Small intestine (tissue), 16 donors: ENCODE measurements at places on chromosomes 1 and 21. TPM values are rescaled to one million over a fixed set of nuclear protein-coding genes. Genes with fewer than 3 reads are reported as not detected.

The HCRTR1 gene
- not detected for polyA plus RNA-seq

DNA sequence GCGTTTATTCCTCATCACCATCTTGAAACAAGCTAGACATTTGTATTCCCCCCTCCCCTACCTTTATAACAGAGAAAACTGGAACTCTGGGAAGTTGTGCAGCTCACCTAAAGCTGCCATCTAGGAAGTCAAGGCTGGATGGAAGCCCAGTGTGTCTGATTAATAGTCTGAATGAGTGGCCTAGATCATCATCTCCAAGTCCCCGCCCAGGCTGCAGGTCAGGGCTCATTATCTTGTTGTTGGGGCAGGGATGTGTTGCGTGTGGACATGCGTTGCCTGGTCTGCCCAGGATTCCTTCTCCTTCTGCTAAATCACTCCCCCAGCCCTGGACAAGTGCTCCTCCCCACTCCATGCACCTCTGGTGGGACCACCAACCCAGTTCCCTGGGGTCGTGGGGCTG, 14.7 kb upstream of the KAZN start:
- H3K4me3 ChIP-seq = no peak overlapping the region
- DNase-seq = no peak
- H3K27ac ChIP-seq = no peak overlapping the region
- H3K4me1 ChIP-seq = no peaks in the 10 kb centered on the region
- no peaks in the 10 kb centered on the region for H3K36me3 ChIP-seq
- H3K27me3 ChIP-seq = no peaks in the 10 kb centered on the region

The C1orf198 gene
- polyA plus RNA-seq = 6.0 TPM

GRCh38 chr1:5504364-5504740, 487.9 kb downstream of the NPHP4 start:
- H3K27ac ChIP-seq = no peak overlapping the region
- no peak for DNase-seq
- no peaks in the 10 kb centered on the region for H3K36me3 ChIP-seq
- H3K27me3 ChIP-seq = no peaks in the 10 kb centered on the region
- H3K4me3 ChIP-seq = no peak overlapping the region

DNA sequence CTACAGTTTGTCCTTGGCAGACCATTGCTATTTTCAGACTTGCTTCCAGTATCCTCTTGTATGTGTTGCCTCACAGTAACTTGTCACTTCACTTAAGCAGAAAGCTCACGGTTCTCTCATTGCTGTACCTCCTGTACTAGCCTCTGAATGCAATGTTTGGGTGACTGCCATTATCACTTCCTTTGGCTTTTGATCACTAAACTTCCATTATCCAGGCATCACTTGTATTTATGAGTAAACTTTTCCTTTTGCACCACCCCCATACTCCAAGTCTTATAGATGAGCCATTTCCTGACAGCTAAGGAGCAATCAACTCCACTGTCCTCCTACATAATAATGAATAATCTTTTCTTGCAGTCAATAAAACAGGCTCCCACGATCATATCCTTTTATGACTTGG, 255.3 kb downstream of the PDE4B start:
- H3K27ac ChIP-seq = no peak overlapping the region
- no peak overlapping the region for H3K4me3 ChIP-seq
- no peak for DNase-seq
- peaks cover 1% of the 10 kb centered on the region for H3K27me3 ChIP-seq
- H3K36me3 ChIP-seq = no peaks in the 10 kb centered on the region

The ROR1 gene
- 3.6 TPM for polyA plus RNA-seq

- H3K4me3 ChIP-seq = no peak overlapping the region
- no peaks in the 10 kb centered on the region for H3K27me3 ChIP-seq
- no peak overlapping the region for H3K27ac ChIP-seq
- no peak for DNase-seq
- no peaks in the 10 kb centered on the region for H3K36me3 ChIP-seq
Measured at GRCh38 chr1:17503146-17503545, 36.4 kb upstream of the ARHGEF10L start.

The OR2L5 gene
- polyA plus RNA-seq = not detected

DNA sequence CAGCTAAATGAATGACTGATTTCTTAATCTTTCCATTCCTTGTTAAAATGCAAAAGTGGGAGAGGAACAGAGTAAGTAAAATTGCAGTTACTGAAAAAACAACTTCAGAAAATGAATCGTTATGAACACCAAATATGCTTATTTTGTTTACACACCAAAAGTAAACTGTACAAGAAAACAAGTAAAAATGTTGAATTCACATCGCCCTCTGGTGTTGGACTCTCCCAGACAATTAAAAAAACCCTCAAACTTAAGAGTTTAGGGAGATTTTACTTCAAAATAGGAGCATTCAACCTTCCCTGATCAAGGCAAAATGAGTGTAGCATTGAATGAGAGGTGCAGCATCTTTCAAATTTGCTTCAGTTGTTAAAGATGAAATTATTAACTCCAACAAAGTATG, 19.4 kb upstream of the ESRRG start:
- no peaks in the 10 kb centered on the region for H3K4me1 ChIP-seq
- H3K4me3 ChIP-seq = no peak overlapping the region
- H3K27me3 ChIP-seq = no peaks in the 10 kb centered on the region

DNA sequence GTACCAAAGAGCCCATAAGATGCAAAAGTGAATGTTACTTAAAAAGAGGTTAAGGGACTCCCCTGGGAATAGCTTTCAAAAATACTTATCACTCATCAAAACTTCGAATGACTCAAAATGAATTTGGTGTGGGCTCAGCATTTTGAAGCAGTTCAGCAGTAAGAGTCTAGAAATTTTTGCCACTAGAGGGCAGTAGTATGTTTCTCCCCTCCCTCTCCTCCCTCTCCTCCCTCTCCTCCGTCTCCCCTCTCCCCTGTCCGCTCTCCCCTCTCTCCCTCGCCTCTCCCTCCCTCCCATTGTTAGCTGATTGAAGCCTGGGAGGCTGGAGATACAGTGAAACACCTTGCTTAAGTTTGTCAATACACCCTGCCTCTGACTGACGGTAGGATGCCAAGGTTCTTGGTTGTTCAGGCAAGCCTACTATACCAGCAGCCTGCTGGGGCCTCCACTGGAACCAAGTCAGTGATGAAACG, 70.8 kb upstream of the TENT5C start:
- no peaks in the 10 kb centered on the region for H3K4me1 ChIP-seq
- no peaks in the 10 kb centered on the region for H3K27me3 ChIP-seq
- H3K27ac ChIP-seq = no peak overlapping the region
- H3K4me3 ChIP-seq = no peak overlapping the region

- H3K4me1 ChIP-seq = peaks cover 17% of the 10 kb centered on the region
- H3K4me3 ChIP-seq = no peak overlapping the region
- peak; percentile 42 for DNase-seq
- no peaks in the 10 kb centered on the region for H3K27me3 ChIP-seq
Measured at GRCh38 chr21:46284077-46284644, 1.2 kb downstream of the MCM3AP start.

DNA sequence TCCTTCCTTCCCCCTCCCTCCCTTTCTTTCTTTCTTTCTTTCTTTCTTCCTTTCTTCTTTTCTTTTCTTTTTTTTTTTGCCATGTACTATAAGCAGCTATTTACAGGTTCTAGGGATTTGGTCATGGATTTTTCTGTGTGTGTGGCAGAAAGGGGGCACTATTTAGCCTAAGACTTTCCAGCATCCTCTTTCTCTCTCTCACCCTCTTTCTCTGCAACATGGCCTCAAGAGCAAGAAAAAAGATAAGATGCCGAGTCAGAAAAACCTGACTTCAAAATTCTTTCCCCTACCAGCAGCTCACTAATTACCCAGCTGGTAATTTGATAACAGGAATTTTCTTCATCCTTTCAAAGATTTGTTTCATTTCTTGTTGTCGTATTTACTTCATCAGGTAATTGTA, 458.3 kb upstream of the ADAMTS5 start:
- no peak for DNase-seq
- no peaks in the 10 kb centered on the region for H3K27me3 ChIP-seq
- H3K4me1 ChIP-seq = peaks cover 8% of the 10 kb centered on the region
- H3K4me3 ChIP-seq = no peak overlapping the region
